Lower lobe of right lung (tissue), 2 donors: ENCODE measurements at places on chromosomes 7 and 10.

DNA sequence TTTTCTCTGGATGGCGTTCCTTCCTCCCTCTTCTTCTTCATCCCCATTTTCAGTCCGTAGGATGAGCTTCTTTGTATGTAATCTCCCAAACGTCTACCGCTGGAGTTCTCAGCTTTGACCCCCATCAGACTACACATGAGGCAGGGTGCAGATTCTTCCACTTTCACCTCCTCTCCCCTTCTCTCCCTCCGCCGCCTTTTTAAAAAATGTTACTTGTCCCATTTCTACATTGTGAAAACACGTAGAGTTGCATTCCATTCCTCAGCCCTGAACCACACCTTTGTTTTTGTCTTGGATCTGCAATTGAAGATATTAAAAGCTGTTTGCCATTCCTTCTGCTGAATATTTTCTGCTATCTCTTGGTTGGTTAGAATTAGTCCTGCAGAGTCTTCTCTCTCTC lies 6.2 kb downstream of the ADIRF start:
- no peak for DNase-seq

- no peak for DNase-seq
Measured at GRCh38 chr10:31702954-31703353, 225.7 kb downstream of the ARHGAP12 start.

DNA sequence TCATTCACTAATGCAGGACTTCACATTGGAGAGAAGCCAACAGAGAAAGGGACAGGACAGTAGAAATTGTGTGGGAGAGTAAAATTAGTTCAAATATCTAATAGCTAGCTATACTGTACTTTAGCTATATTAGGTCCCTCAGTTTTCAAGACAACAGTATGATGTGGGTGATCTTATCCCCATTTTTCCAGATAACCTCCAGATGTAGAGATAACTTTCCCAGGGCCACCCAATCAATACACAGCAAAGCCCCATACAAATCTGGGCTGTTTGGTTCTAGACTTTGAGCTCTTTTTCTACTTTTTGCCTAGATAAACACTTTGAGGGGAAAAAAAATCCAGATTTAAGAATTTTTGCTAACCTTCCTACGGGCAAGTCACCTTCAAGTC lies 482 bp upstream of the CLDN12 start:
- no peak for DNase-seq

DNA sequence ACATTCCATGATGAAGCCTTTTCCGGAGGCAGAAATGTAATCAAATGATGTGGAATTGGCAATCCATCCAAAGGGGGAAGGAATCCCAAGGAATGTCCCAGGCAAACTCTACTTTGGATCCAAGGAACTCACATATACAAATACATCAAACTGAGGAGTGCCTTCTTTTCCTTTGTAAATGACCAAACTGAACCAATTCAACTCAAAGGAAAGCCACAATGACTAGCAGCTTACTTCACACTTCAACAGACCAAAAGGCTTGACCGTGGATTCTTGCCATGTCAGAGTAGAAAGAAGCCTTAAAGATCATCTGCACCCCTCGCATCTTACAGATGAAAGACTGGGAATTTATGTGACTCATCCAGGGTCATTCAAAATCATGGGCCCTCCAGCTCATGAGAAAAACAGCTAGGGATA lies 79.7 kb upstream of the MACROH2A2 start:
- no peak for DNase-seq

- no peak for DNase-seq
Measured at GRCh38 chr7:64113981-64114380, 68.7 kb downstream of the ZNF727 start.

- no peak for DNase-seq
Measured at GRCh38 chr10:106226828-106227227, 937.7 kb downstream of the SORCS1 start.

DNA sequence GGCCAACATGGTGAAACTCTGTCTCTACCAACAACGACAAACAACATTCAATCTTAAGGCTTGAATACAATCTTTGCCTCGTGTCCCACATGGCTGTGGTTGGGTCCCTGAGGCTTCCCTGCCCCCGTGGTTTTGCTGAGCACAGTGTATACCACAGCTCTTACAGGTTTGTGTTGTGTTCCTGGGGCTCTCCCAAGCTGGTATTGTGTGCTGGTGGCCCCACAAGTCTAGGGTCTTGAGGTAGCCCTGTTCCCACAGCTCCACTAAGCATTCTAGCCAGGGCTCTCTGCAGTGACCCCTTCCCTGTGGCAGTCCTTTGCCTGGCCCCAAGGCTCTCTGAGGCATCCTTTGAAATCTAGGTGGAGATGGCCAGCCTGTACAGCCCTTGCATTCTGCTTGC lies 68.0 kb upstream of the CCNY start:
- no peak for DNase-seq

DNA sequence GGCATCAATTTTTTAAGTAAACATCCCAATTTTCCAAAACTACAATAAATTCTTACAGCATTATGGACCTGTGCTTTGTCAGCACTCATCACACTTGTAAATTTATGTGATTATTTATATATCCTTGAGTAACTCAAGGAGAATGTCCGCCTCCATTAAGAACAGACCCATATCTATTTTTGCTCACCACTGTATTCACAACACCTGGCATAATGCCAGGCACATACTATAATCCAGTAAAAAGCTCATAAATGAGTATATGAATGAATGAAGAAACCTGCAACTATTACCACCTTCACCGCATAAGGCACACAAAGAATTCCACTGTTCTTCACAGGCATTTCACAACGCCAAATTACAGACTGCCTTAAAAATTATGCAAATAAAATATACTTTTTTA lies 46.9 kb downstream of the MINDY3 start:
- DNase-seq, result no peak

- DNase-seq, result peak; percentile 50
Measured at GRCh38 chr7:15685358-15686294, 857 bp downstream of the MEOX2 start.

GRCh38 chr7:15376600-15376999 lies 185.2 kb downstream of the AGMO start:
- no peak for DNase-seq

GRCh38 chr7:1873857-1874589 lies 203.9 kb downstream of the ELFN1 start:
- DNase-seq, result no peak

DNA sequence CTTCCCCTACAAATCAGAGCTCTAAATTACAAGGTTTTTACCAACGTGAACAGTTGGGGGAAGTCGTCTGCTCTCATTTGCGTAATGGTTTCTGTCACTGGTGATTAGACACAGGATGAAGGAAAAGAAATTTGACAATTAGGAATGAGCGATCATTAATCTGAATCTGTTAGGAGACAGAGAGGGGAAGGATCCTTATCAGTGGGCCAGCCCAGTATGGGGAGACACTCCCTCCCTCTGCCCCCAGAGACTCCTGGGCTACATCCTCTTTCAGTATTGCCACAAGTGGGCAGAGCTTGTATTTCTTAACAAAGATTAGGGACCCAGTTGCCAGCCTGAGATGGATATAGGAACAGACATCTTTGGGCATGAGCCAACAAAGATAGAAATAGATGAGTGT lies 15.5 kb downstream of the HIF1AN start:
- no peak for DNase-seq

DNA sequence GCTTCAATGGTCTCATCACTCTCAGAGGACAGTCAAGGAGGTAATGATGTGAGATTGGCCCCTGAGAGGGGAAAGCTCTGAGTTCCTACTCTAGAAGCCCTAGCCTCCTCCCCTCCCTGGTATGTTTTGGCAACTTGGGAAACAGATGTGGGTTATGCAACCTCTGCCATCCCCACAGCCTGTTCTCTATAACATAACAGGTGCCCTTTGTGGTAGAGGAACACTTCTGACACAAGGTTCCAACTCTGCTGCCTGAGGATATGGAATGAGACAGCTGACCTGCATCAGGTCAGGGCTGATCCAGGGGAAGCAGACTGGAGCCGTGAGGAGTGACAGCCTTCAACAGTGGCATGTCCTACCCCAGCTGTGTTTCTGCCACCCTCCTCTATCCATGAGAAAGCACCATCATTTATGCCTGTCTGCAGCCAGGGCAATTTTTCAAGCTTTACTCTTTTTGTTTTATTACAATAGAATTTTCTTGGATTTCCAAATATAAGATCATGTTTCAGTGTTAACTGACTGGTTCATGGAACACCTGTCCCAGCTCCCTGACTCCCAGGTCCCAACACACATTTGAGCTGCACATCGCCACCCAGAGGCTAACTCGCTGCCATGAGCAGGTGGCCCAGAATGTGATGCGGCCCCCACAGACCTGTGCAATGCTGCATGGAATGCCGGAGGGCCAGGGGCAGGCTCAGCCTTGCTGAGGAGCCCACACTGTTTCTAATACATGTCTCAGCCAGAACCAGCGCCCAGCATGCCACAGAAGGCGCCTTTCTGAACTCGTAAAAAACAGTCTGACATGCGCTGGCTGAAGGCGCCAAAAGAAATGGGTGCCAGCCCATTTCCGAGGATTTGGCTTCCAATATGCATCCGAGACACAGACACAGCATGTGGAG lies 124.8 kb upstream of the CHST15 start:
- DNase-seq, result no peak

DNA sequence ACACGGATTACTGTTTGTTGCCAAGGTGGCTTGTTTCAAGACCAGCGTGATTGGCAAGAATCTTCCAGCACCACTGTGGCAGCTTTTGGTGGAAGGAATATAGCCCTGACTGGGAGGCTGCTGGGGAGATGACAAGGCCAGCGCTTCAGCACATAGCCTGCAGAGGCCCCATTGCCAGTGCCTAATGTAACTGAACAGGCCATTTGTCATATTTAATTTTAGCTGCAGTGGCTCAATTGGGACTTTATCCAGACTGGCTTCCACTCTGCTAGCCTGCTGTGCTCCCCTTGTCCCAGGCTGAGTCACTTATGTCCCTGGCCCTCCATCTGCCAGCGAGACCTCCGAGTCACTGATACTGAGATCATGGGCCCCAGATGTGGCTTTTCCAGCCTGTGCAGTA lies 483.1 kb downstream of the GALNT17 start:
- DNase-seq, result no peak

- no peak for DNase-seq
Measured at GRCh38 chr10:18290651-18291313, 150.6 kb downstream of the CACNB2 start.

DNA sequence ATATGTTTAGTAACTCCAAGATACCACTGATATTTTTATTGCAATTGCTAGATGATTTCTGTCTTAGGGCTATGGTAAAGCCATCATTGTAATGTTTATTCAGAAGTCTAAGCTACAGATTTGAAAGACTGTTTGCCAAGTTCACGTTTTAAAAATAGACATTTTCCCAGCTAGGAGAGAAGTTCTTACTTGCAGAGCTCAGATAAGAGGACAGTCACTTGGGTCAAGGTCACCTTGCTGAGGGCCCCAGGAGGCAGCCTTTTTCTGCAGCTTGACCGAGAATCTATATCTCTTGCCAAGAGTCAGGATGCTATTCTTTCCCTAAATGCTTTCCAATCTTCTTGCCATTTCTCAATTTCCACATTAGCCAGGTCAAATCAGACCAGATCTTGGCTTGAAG lies 1011.2 kb downstream of the KCNMA1 start:
- DNase-seq, result no peak

DNA sequence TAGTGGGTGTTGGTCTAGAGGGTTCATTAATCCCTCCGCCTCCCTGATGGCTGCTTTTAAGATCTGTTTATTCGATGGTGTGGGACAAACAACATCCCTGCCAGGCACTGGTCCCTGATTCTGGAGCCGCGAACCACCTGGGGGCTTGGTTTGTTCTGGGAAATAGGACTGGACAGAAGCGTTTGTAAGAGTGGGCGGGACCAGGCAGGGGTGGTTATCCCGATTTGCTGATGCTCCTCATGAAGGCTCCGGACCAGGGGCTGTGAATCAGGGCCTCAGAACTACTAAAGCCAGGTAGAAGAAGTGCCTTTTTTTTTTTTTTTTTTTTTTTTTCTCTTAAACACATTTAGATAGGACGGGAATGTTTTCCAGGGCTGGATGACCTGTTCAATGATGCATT lies 273.4 kb downstream of the WDR37 start:
- DNase-seq, result no peak

GRCh38 chr10:128498746-128499145 lies 372.5 kb upstream of the MKI67 start:
- no peak for DNase-seq

DNA sequence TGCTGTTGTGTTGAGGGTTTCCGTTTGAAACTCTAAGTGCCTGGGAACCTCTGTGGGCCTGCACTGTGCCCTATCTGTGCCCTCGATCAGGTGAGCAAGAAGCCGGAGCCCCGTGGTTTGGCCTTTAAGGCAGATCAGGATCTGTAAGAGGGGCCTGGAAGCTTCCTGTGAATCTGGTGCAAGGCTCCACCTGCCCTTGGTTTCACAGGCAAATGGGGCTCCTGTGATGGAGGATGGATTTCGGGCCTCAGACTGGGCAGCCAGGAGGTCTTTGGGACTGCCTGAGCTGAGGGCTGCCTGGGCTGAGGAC lies 21.6 kb downstream of the SCART1 start:
- no peak for DNase-seq

- no peak for DNase-seq
Measured at GRCh38 chr7:130268463-130269317, 2.0 kb downstream of the CPA2 start.

GRCh38 chr7:29995652-29996051 lies 6.1 kb upstream of the SCRN1 start:
- no peak for DNase-seq

GRCh38 chr10:113496111-113497109 lies 56.4 kb upstream of the HABP2 start:
- no peak for DNase-seq

GRCh38 chr10:91939653-91940052 lies 16.1 kb downstream of the BTAF1 start:
- DNase-seq, result no peak

GRCh38 chr10:97686301-97686961 lies 610 bp downstream of the AVPI1 start:
- no peak for DNase-seq

GRCh38 chr7:4209126-4209525 lies 473.0 kb upstream of the FOXK1 start:
- DNase-seq, result no peak

DNA sequence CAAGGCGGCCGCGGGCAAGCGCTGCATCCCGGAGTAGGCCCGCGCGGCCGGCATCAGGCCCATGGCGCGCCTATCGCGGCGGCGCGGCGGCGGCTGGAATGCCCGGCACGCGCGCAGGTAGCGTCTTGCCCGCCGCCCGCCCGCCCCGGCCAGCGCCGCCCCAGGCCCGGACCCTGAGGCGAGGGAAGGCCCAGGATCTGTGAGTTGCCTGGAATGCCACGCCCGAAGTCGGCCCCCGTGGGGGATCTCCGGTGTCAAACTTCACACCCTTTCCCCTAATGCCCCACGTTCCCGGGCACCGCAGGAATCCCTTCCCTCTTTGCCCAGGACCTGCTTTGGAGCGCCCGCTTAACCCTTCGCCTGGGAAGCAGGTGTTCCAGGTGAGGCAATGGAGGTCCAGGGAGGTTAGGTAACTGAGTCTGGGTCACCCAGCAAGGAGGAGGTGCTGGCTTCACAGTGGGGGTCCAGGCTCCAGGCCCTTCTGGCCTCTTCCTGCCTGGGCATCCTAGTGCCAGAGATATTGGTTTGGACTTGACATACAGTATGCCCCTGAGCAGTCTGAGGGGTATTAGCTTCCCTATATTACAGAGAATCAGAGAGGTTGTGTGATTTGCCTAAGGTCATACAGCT lies 138.1 kb downstream of the ARHGAP22 start:
- no peak for DNase-seq

- DNase-seq, result no peak
Measured at GRCh38 chr7:80387634-80388193, 124.2 kb downstream of the GNAT3 start.

- DNase-seq, result no peak
Measured at GRCh38 chr7:13542451-13542850, 447.0 kb downstream of the ETV1 start.
